ENCODE measurements at places on chromosomes 5 and 9.

GRCh38 chr5:94485067-94485466 is 133.3 kb downstream of the KIAA0825 start:
- no peak for DNase-seq

DNA sequence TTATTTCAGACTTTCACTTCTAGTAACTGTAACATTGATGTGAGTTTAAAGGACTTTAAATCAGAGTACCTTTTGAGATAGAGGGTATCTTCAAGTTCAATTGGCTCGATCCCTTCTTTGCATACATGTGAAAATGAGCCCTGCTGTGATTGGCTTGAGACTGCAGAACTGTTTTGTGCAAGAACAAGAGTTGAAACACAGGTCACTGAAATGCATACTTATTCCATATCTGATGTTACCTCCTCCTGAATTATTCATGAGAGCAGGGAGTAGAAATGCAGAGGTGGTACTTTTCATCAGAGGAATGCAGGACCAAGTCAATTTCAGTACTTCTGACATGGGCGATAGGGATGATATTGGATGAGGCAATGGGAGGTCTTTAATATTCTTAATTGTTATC is 459.5 kb downstream of the TLR4 start:
- DNase-seq, result no peak

DNA sequence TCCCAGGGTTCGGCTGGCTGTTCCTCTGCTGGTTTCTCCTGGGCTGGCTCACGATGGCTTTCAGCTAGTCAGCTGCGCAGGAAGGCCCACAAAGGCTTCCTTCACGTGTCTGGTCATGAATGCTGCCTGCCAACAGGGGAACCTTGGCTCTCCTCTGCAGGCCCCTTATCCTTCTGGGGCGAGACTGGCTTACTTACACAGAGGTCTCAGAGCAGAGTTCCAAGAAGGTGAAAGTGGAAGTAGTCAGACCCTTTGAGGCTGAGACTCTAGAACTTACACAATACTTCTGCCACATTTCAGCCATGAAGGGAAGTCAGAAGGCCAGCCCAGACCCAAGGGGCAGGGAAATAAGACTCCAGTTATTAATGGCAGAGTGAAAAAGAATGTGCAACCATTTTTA is 99.5 kb downstream of the LHFPL2 start:
- DNase-seq, result no peak

DNA sequence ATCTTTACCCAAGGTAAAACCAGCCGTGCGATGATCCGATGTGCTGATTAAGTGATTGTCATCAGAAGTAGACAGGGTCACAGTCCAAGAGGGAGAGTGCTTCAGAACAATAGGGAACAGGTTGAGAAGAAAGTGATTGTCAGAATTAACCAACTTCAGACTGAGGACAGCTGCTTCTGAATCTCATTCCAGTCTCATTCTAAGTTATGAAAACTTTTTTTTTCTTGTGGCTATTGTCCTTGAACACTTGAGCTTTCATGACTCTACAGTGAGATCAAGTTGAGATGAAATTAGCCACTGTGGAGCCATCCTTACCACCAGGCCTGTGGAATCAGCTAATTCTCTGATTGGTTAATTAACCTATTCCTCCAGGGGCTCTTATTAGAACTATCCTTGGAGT is 159.9 kb upstream of the WWC1 start:
- DNase-seq, result no peak

- DNase-seq, result no peak
Measured at GRCh38 chr5:14266686-14267085, 123.5 kb downstream of the TRIO start.

DNA sequence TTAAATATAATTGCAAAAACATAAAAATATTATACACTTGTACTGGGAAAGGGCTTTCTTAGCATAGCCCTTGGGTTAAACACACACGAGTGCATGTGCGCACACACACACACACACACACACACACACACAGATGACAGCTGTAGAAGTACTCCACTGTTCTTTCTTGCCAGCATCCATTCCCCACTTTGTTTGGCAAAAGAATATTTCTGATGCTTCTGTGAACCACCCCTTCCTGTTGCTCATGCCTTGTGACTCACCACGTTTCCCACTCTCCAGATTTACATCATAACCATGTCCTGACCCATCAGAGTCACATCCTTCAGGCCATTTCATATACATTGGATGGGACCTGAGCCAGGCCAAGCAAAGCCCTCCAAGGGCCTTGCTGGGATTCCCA is 280.1 kb downstream of the DNAH5 start:
- no peak for DNase-seq

DNA sequence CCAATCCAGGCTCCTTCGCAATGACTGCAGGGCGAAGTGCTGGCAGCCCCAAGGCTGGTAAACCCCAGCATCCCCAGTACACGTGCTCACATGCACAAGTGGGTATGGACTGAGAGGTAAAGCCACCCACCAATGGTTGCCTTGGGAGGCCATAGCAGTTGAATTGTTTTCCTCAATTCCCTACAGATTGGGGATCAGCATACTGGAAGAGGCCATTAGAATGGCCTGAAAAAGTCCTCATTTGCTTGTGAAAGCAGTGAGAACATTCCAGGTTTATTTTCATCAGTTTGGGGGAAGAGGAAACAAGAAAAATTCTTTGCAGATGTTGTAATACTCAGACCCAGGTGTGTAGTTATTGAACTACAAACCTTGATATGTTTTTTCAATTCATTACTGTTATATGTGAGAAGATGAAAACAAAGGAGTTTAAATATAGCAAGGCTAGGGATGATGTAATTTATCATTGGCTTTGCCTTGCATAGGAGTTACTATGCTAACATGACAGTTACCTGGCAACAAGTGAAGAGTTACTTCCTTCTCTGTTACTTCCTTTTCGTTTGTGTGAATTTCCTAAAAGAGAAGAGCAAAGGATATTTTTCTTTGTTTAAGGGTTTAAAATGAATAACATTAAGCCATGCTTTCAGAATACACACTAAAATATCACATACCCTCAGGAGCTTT is 36.4 kb downstream of the MTMR12 start:
- peak; percentile 80 for DNase-seq

- no peak for DNase-seq
Measured at GRCh38 chr9:130664251-130665028, at the start of gene PRDM12. TSS of gene PRDM12 (plus strand) at chr9:130664594. CDS start at chr9:130664654, 60 bp downstream.

GRCh38 chr5:41509399-41510175 is 814 bp downstream of the PLCXD3 start:
- no peak for DNase-seq

DNA sequence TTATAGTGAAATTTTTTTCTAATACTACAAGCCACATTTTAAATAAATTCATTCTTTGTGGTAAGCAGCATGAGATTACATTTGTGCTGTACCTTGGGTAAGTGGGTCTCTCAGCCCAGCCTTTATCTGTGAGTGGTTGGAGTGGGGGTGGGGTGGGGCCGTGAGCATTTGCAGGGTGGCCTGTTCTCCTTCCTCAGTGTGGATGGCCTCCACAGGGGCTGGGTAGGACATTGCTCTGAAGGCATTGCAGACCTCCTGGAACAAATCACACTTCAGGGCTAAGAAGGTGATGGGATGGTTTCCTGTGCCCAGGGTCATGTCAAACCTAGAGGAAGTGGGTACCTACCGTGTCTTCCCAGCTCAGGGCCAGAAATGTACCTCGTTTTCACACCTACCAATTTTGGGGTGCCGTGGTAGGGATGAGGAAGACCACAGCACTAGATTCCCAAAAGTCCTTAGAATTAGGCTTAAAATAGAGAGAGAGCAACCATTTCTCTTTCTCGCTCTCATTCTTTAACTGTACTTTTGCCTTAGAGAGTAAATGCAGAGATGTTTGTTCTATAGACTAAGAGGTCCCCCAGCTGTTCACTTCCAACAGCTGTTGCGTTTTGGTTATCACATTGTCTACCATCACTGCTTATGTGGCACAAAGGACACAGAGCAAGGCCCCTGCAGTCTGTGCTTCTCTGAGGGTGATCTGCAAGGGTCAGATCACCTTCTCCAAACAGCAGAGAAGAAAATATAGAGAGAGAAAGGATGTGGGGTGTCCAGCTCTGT is 83.4 kb upstream of the CTSL start:
- peak; percentile 82 for DNase-seq

DNA sequence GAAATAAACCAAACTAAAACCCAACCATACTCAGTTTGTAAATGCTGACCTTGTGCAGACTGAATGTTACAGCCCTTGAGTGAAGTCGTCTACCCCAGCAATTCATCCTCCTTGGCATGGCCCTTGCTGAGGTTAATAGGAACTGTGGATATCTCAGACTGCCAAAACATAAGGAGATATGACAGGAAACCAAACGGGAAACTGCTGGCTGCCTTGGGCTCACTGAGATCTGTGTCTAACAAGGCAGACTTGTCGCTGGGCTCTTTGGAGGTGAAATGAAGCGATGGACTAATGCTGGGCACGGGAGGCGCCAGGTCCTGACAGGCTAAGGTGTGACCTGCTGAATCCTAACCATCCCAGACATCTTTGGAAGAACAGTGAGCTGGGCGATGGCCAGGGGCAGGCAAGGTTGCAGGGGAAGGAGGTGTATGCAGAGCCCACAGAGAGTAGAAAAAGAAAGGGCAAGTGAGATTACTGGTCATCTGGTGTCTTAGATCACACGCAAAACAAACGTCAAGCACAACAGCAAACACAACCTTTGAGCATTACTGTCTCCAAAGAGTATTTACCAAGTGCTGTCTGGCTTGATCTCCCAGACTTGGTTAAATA is 44.6 kb upstream of the ALDH1A1 start:
- no peak for DNase-seq

- DNase-seq, result peak; percentile 46
Measured at GRCh38 chr5:162230348-162230747, 162.8 kb downstream of the GABRG2 start.

GRCh38 chr5:125848751-125849150 is 574.5 kb upstream of the GRAMD2B start:
- DNase-seq, result no peak

GRCh38 chr5:68711293-68712200 is 382.3 kb upstream of the SLC30A5 start:
- peak; percentile 70 for DNase-seq

GRCh38 chr9:126470241-126470993 is 143.3 kb upstream of the LMX1B start:
- DNase-seq, result no peak

DNA sequence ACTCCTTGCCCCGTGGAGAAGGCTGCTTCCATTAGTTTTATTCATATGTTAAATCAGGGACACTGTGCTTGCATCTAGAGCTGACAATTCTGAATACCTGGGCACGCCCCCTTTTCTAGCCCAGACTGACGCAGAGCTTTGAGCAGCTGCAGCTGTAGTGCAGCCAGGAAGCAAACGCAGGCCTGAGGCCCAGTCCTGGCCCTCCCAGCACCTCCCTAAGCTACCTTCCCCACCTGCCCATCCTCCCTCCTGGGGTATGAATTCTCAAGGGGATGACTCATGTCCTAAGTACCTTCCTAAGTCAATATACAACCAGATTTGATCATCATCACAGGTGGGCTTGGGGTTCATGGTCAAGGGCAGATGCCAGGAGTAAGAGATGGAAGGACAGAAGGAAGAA is 3.5 kb downstream of the PHF19 start:
- DNase-seq, result no peak

GRCh38 chr9:71549023-71549422 is 219.3 kb downstream of the CEMIP2 start:
- no peak for DNase-seq

DNA sequence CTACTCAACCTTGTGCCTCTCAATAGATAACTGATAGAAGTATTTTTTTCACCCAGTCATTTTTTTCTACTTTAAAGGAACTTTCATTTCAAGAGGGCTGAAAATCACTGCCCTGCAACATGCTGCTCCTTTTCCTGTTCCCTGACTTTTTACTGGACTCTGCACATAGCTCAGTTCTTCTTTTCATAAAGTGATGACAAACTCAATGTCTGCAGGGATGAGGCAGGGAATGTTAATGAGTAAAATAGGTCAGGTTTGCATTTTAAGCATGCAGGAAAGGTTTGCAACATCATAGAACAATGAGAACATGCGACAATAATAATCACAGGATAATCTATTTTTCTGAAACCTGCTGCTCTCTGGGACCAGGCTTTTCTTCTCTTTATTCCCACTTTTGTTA is 172.2 kb upstream of the SGCD start:
- DNase-seq, result no peak

DNA sequence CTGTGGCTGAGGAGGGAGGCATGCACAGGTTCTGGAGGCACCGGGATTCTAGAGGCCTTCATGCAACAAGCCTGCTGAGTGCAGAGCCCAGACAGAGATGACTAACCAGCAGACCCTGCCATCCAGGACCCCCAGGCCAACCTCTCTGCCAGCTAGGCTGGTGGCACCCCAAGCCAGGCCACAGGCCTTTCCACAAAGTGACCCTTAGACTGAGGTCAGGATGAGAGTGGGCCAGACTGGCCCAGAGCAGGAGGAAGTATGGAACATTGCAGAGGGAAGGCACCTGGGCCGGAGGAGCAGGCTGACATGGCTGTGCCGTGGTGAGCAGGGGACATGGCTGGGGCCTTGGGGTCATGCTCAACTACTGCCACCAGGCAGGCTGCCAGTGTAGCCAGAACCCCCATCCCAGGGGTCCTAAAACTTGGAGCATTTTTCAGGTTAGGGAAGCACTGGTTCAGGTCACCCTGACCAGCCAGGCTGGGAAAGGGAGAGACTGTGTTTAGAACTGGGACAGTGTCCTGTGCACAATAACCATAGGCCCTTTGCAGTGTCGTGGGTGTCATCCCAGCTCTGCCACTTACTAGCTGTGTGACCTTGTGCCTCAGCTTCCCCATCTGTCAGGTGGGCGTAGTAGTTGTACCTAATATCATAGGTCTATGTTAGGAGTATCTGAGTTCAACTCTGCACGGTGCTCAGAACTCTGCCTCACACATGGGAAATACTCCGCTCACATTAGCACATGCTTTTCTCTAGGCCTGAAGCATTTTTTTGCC is 17.3 kb downstream of the TCF7 start:
- DNase-seq, result no peak

- peak; percentile 40 for DNase-seq
Measured at GRCh38 chr5:169161022-169161680, 139.8 kb downstream of the SLIT3 start.

DNA sequence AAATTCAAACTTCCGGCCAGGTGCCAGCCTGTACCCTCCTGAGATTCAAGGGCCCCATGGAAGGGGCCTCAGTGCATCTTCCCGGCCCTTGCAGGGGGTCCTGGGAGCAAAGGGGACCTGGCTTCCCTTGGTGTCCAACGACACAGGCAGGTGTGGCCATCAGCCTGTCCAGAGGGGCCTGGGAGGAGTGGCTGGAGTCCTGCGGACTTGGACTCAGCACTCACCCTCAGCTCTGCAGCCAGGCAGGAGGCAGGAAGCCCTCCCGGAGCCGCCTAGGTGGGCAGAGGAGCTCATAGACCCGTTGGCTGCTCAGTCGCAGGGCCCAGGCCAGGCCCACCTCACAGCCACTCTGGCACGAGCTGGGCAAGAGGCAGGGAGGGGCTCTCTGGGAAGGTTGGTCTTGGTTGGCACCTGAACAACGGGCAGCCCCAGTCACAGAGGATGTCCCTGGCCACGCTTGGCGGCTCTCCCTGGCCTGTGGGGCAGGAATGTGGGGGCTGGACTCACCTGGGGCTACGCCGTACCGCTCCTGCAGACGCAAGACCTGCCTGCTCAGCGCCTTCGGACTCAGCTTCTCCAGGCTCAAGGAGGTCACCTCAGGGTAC is 53.8 kb upstream of the NRARP start:
- no peak for DNase-seq

- DNase-seq, result peak; percentile 28
Measured at GRCh38 chr5:127400946-127401670, 110.5 kb downstream of the MEGF10 start.

All from tongue (tissue), 3 donors.